Muscle of back (tissue), 13 donors: ENCODE measurements at places on chromosomes 11 and 22. TPM values are rescaled to one million over a fixed set of nuclear protein-coding genes. Genes with fewer than 3 reads are reported as not detected.

GRCh38 chr11:108135845-108136544, 14.6 kb downstream of the ACAT1 start:
- DNase-seq = no peak

- peak; percentile 57 for DNase-seq
Measured at GRCh38 chr11:130787092-130787616, 129.1 kb downstream of the SNX19 start.

DNA sequence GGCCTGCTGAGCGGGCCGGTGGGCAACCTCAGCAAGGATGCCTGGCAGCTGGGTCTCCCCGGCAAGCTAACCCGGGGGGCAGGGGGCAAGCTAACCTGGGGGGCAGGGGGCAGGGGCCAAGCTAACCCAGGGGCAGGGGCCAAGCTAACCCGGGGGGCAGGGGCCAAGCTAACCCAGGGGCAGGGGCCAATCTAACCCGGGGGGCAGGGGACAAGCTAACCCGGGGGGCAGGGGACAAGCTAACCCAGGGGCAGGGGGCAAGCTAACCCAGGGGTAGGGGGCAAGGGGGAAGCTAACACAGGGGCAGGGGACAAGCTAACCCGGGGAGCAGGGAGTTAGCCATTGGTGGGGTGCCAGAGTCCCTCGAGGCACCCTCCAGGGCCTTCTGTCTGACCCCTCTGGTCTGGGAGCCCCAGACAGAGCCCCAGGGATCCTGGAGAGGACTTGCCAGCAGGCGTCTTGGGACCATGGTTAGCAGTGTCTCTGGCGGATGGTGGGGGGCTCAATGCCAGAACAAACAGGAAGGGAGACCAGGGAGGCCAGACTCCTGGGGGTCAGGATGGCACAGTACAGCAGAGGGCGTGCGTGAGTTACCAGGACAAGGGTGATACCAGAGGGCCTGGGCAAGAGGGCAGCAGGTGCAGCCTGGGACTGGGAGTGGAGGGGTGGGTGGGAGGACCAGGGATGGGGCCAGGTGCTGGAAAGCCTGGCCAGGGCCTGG, 16.1 kb downstream of the IGF2 start:
- DNase-seq = no peak

GRCh38 chr11:75337195-75337654, 14.2 kb downstream of the ARRB1 start:
- DNase-seq = no peak

DNA sequence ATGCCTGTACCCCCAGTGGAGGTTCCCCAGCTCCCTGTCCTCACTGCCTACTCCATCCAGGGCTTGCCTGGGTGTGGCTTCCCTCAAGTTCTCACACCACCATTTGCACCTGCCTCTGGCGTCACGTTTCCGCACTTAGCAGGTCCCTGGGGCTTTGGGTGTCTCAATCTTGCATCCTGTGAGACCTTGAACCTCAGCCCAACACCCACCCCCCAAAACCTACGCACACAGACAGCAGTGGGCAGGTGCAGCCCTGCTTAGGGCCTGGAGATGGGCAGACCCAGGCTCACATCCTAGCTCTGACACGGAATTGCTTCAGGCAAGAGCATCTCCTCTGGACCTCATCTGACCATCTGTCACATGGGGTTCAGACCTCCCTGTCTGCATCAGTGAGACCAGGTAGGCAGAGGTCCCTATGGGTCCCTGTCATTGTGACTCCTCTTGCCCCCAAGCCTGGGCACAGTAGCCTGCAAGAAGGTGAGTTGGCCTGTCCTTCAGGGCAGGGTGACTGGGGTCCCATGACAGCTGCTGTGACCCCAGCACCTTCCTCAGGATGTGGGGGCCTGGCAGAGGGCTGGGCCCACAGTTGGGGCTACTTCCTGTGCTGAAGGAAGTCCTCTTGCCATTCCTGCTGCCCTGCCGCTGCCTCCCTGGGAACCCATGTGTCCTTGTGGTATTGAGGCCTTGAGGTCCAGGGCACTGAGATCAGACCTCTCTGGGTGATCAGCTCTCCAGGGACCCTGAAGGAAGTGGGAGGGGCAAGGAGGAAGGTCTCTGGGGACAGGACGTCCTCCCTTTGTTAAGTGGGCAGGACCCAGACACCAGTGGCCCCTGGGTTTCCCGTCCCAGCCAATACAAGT, 2.0 kb downstream of the SIPA1 start:
- DNase-seq = no peak

DNA sequence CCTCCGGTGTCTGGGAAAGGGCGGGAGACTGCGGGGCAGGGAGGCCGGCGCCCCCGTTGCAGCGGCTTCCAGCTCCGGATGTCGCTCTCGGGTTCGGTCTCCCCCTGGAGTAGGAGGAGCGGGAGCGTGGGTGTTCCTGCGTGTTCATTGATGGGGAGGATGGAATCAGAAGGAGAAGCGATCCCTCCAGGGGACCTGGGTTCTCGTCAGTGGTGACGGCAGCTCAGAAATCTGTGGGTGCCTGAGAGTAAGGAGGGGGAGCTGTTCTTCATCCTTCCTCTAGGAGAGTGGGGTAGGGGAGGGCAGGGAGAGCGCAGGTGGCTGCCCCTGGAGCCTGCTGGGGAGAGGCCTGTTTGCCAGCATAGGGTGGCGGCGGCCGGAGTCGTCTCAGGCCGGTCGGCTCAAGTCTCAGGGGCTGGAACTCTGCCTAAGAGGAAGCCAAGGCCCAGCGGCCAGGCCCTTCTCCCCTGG, 1.1 kb downstream of the UBASH3B start:
- peak; percentile 82 for DNase-seq

DNA sequence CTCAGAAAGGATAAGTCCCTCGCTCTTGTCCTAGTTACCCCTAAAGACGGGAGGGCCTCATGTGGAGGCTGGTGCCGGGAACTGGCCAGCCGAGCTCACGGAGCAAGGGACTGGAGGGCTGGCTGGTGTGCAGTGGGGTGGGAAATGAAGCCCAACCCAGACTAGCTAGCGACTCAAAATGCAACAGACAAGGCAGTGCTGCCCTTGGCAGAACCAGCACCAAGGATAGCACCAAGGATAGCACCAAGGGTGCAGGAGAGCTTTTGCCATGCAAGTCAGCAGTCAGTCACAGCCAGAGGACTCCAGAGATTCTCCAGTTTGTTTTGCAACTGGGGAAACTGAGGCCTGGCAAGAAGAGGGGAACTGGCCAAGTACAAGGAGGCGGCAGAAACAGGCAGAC, 6.5 kb upstream of the BATF2 start:
- no peak for DNase-seq

DNA sequence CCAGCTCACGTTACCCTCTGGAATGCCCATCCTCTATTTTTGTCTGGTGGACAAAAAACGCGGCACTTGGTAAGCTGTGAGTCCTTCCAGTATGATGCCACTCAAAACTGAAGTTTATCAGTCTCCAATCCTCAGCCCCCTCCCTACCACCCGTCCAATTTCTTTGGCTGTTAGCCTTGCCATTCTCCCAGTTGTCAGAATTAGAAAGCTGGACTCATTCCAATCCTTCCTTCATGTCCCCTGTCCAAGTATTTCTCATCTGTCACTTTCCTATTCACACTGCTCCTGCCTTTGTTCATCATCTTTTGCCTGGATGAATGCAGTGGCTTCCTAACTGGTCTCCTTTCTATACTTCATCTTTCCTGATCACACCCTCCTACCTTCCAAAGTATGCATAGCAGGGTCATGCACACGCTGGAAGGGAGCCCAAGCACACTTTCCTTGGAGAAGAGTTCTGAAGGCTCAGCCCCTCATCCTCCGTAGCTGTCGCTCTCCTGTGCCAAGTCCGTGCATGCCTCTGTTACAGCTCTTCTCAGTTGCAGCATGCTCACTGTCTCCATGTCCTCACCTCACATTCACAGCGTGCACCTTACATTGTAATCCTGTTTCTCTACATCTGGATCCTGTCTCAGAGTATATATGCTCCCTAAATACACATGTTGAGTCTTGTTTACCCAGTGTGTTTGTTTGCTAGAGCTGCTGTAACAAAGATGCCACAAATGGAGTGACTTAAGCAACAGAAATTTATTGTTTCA, 19.4 kb downstream of the APLP2 start:
- no peak for DNase-seq

GRCh38 chr11:9004183-9004926, 554 bp upstream of the NRIP3 start:
- no peak for DNase-seq

- DNase-seq = no peak
Measured at GRCh38 chr11:112392904-112393303, 132.2 kb upstream of the PLET1 start.

DNA sequence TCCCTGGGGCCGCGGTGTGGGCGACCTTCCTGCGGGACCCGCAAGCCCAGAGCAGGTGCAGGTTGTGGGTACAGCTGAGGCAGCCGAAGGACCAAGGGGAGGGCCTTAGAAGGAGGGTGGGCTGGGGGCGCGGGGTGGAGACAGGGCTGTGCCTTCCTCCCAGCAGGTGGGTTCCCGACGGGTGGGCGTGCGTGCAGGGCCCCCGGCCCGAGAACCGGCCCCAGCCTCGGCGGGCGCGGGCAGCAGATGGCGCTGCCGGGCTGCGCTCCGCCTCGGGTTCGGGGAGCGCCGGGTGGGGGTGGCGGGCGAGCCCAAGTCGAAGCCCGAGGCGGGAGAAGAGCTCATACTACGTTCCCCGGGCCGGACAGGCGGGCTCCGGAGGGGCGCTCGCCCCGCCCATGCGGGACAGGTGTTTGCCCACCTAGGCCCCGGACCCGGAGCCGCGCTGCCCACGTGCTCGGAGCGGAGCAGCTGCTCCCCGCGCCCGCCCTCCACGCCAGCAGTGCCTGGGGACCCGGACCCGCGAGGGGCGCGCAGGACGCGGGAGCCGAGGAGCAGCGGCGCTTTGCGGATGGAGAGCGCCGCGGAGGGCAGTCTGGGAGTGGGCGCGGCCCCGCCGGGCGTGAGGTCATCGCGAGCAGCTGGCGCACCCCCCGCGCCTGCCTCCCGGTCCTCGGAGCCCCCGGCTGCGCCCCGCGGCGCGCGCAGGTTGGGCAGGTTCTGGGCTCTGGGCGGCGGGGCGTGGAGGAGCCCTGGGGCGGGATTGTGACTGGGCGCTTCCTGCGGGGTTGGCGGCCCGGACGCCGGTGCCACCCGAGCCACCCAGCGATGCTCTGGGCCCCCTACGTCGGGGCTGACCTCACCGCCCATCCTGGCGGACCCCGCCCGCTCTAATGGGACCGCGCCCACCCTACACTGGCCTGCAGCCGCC, 25.3 kb downstream of the DUSP8 start:
- peak; percentile 55 for DNase-seq

GRCh38 chr11:101848262-101848661, 66.5 kb upstream of the CEP126 start:
- DNase-seq = no peak

- DNase-seq = no peak
Measured at GRCh38 chr22:36808721-36809344, 8.0 kb downstream of the PVALB start.

DNA sequence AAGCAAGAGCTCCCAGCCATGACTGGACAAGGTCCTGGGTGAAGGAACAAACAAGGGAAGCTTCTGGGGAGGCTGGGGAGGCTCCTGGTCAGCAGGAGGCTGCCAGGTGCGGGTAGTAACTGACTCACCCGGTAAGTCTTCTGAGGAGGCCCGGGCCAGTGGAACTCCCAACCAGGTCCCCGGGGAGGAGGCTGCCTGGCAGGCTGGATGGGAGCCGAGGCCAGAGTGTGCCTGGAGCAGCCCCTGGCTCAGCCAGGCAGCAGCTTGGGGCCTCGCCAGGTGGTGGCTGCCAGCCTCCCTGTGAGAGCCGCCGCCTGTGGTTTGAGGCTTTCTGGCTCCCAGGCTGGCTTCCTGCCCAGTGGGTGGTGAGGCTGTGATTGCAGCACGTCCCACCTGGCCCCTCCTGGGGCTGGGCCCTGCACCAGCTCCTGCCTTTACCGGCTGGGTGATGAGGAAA, 46.2 kb downstream of the IGF2 start:
- DNase-seq = no peak

- no peak for DNase-seq
Measured at GRCh38 chr11:100734743-100735527, 47.8 kb downstream of the ARHGAP42 start.

DNA sequence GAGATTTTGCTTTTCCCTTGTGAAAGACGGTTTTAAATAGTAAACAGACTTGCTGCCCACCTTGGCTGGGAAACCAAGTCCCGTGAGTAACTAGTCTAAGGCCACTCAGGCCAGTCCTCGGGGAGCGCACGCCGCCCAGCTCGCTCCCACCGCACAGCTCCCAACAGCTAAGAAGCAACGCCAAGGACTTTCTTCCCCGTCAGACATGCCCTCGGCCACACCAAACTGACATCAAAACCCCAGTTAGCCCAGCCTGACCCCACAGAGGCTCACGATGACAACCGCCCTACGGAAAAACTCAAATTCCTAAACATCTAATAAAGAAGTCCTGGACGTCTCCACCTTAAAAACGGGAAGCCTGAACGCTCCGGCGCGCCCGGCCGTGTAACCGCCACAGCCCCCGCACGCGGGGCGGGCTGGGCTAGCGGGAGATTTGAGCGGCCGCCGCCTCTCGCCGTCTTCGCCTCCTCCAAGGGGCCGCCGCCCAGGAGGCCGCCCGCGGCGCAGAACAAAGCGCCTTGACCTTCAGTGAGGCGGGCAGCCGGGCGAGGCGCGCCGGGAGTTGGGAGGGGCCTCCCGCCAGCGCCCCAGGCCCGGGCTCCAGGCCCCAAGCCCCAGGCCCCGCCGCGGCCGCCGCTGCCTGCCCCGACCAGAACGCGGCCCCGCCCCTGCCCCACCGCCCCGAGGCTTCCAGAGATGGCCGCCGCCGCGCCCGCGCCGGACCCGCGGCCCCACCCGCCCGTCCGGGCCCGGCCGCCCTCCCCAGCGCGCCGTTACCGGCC, 486 bp downstream of the NAP1L4 start:
- peak; percentile 53 for DNase-seq

- no peak for DNase-seq
Measured at GRCh38 chr11:125105926-125106325, 5.5 kb downstream of the TMEM218 start.

DNA sequence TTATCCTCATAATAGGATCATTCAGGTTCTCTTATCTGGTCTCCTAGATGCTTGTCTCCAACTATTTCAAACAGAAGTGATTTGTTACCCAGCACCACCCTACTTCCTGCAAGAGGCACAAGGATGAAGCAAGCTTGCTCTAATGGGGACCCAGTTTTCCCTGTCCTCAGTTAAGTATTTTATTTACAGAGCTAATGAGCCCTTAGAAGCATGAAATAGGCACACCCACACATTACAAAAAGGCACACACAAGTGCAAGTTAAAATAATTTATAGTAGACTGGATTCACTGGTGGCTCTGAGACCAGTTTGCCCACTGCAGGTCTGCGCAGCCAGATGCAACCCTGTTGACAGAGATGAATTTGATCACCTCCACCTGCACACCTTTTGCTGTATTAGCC, 167.5 kb downstream of the KIRREL3 start:
- no peak for DNase-seq

- no peak for DNase-seq
Measured at GRCh38 chr11:131691181-131692041, 321.0 kb downstream of the NTM start.

GRCh38 chr11:123363556-123363955, 66.5 kb upstream of the GRAMD1B start:
- DNase-seq = no peak

The SHANK3 gene
- polyA plus RNA-seq = 12.5 TPM

The VWCE gene
- 7.8 TPM for polyA plus RNA-seq

The APOL5 gene
- 1.9 TPM for polyA plus RNA-seq

The THAP7 gene
- polyA plus RNA-seq = 11.9 TPM

The SCGB1D2 gene
- polyA plus RNA-seq = not detected

The OR4C13 gene
- not detected for polyA plus RNA-seq

The MUC6 gene
- polyA plus RNA-seq = 0.11 TPM

The BBOX1 gene
- 0.40 TPM for polyA plus RNA-seq

The P2RX3 gene
- 2.2 TPM for polyA plus RNA-seq

The TUB gene
- 12.7 TPM for polyA plus RNA-seq

The ARVCF gene
- polyA plus RNA-seq = 77.6 TPM
